Smooth muscle cell of bladder (primary cell): ENCODE measurements at places on chromosomes 4 and X. TPM values are rescaled to one million over a fixed set of nuclear protein-coding genes. Genes with fewer than 3 reads are reported as not detected.

Gene CXorf65
- not detected in 2 replicates for total RNA-seq

Gene ASB11
- not detected in 2 replicates for total RNA-seq

Gene ENOX2
- 8.0 and 8.3 TPM in 2 replicates for total RNA-seq

Gene GAGE13
- total RNA-seq: not detected in 2 replicates

Gene OTOP1
- total RNA-seq: not detected in 2 replicates

Gene SORCS2
- 1.1 and 3.8 TPM in 2 replicates for total RNA-seq

Gene HPGDS
- total RNA-seq: not detected in 2 replicates

Gene SH3D19
- total RNA-seq: 29.2 and 35.9 TPM in 2 replicates

Gene MAGEA2
- total RNA-seq: under 0.01 TPM in 1 of 2 replicates, not detected in the other

Gene FGF16
- total RNA-seq: under 0.01 and 0.09 TPM in 2 replicates

Gene FATE1
- 0.09 TPM in 1 of 2 replicates, not detected in the other for total RNA-seq

Gene IL9R
- not detected in 2 replicates for total RNA-seq

Gene RPGR
- total RNA-seq: 4.6 TPM in 2 replicates

Gene SHROOM4
- total RNA-seq: 0.28 and 1.0 TPM in 2 replicates

Gene TLL1
- 0.09 and 0.14 TPM in 2 replicates for total RNA-seq

Gene NAA10
- 30.6 and 40.2 TPM in 2 replicates for total RNA-seq

Gene ARR3
- not detected in 2 replicates for total RNA-seq

Gene SOD3
- 12.2 and 19.9 TPM in 2 replicates for total RNA-seq

Gene HTN3
- not detected in 2 replicates for total RNA-seq

Gene ASMT
- total RNA-seq: not detected in 2 replicates

Gene AFP
- total RNA-seq: 0.55 and 0.85 TPM in 2 replicates

Gene TSPAN7
- total RNA-seq: not detected in 2 replicates

Gene PCDH7
- total RNA-seq: 6.7 and 52.8 TPM in 2 replicates

Gene CCDC120
- 0.09 and 0.28 TPM in 2 replicates for total RNA-seq

Gene RAB33A
- 2.4 and 6.0 TPM in 2 replicates for total RNA-seq

Gene GPAT3
- 5.1 and 7.7 TPM in 2 replicates for total RNA-seq

Gene BGN
- 2.0 and 9.0 TPM in 2 replicates for total RNA-seq

Gene CFP
- total RNA-seq: 0.14 and 0.46 TPM in 2 replicates

Gene ADRA2C
- 0.14 and 0.37 TPM in 2 replicates for total RNA-seq

Gene UGDH
- total RNA-seq: 174 and 226 TPM in 2 replicates

Gene PITX2
- 11.0 and 16.2 TPM in 2 replicates for total RNA-seq

Gene AGTR2
- total RNA-seq: not detected in 2 replicates

Gene MMRN1
- 0.14 and 0.28 TPM in 2 replicates for total RNA-seq

Gene LNX1
- total RNA-seq: 1.7 and 6.5 TPM in 2 replicates

Gene CLIC2
- 3.7 and 3.9 TPM in 2 replicates for total RNA-seq

Gene ANK2
- total RNA-seq: 34.0 and 45.4 TPM in 2 replicates

Gene SOWAHD
- 0.18 and 0.43 TPM in 2 replicates for total RNA-seq

Gene SULT1B1
- total RNA-seq: under 0.01 and 0.14 TPM in 2 replicates

Gene BEND4
- 0.09 TPM in 1 of 2 replicates, not detected in the other for total RNA-seq

Gene AWAT2
- not detected in 2 replicates for total RNA-seq

Gene RPA4
- total RNA-seq: 0.71 and 0.74 TPM in 2 replicates

Gene SPRY1
- 13.6 and 13.8 TPM in 2 replicates for total RNA-seq

Gene SLC10A4
- total RNA-seq: 0.09 TPM in 1 of 2 replicates, not detected in the other

Gene CSAG1
- not detected in 2 replicates for total RNA-seq

Gene FAM47A
- total RNA-seq: not detected in 2 replicates

Gene UPF3B
- total RNA-seq: 1.1 and 1.2 TPM in 2 replicates

Gene SPATA4
- 0.28 TPM in 2 replicates for total RNA-seq
